ENCODE measurements at places on chromosomes 4 and X.

DNA sequence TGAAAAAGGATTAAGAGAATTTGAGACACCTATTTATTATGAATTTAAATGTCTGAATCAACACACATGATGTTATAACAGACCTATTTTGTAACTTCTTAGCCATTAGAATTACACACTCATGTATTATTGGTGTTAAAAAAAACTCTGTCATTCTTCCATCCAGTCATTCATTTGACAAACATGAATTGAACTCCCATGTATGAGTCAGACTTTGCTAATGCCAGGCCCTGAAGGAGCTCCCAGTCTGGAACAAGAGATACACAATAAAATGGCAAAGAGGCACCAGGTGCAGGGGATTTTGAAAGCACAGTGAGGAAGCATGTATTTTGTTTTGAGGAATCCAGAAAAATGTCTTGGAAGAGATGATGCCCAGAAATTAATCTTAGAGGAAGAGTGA lies 87.7 kb upstream of the EFHC2 start:
- DNase-seq, result no peak
- no peaks in the 10 kb centered on the region for H3K36me3 ChIP-seq
- H3K4me3 ChIP-seq, result no peak overlapping the region
- no peak overlapping the region for H3K27ac ChIP-seq
- H3K4me1 ChIP-seq, result no peaks in the 10 kb centered on the region

DNA sequence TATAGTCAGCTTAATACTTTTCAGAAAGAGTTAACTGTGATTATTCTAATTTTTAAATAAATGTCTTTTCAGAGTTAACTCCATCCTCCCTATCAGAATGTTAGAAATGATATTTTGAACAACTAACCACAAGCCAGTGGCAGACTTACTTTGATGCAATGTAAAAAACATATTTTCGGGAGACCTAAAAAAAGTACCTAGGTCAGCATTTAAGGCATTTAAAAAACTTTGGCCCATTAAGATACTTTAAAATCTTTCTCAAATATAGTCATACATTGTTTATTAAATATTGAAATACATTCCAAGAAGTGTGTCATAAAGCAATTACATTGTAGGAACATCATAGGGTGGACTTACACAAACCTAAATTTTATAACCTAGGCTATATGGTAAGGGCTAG lies 426.1 kb downstream of the PABPC4L start:
- DNase-seq, result no peak
- H3K36me3 ChIP-seq, result no peaks in the 10 kb centered on the region
- no peaks in the 10 kb centered on the region for H3K27me3 ChIP-seq
- H3K4me3 ChIP-seq, result no peak overlapping the region
- H3K4me1 ChIP-seq, result no peaks in the 10 kb centered on the region
- H3K27ac ChIP-seq, result no peak overlapping the region

DNA sequence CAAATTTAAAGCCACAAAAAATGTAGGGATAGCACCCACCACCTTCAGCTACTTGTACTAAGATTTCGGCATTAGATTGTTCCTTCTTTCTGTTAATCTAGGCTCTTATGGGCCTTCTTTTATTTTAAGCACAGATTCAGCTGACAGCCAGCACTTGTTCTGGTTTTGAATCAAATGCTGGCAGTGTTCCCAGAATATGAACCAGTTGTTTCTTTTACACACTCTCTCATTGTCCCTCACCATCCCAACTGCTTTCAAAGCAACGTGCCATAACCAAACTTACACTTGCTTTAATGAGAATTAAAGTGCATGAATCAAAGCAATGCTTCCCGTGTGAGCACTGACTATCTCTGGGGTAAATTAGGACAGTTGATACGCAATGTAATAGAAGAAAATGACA lies 744.5 kb upstream of the FAM241A start:
- no peak overlapping the region for H3K27ac ChIP-seq
- no peaks in the 10 kb centered on the region for H3K36me3 ChIP-seq
- H3K4me1 ChIP-seq, result no peaks in the 10 kb centered on the region
- DNase-seq, result no peak
- H3K4me3 ChIP-seq, result no peak overlapping the region

DNA sequence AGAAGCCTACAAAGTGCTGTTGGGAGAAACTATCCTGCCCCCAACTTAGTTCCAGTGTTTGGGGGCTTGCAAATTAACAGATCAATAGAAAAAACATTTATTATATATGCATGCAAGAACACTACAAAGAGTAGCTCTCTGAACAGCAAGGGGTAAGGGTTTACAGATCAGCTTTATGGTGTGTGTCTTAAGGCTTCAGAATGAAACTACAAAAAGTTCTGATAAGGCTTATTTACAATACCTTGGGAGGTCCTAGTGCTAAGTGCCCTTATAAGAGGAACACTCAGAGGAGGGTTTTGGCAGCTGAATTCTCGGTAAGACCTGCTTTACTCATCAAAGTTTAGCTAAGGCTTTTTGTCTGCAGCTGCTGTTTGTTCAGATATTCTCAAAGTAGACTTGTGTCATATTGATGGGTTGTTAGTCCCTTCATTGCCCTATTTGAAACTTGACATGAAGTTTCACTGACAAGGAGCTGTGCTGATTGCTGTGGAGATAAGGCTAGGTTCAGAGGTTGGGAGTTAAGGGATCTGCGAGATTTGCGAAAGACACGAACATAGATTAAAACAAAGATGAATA lies 7.7 kb downstream of the ERVMER34-1 start:
- peaks cover 10% of the 10 kb centered on the region for H3K27me3 ChIP-seq
- H3K4me1 ChIP-seq, result no peaks in the 10 kb centered on the region
- H3K27ac ChIP-seq, result no peak overlapping the region
- H3K36me3 ChIP-seq, result no peaks in the 10 kb centered on the region
- DNase-seq, result no peak

- H3K36me3 ChIP-seq, result no peaks in the 10 kb centered on the region
- peak within 1 kb of the TSS; percentile 85 for H3K4me3 ChIP-seq
- peaks cover 17% of the 10 kb centered on the region for H3K4me1 ChIP-seq
- DNase-seq, result no peak
Observed at GRCh38 chrX:10620121-10620699, at the start of gene MID1. TSS of gene MID1 (minus strand) at chrX:10620585. CDS start at chrX:10567547, 53,038 bp downstream.

GRCh38 chrX:11462648-11463047 lies 169.4 kb downstream of the AMELX start:
- no peaks in the 10 kb centered on the region for H3K36me3 ChIP-seq
- no peak overlapping the region for H3K4me3 ChIP-seq
- H3K27ac ChIP-seq, result no peak overlapping the region
- H3K27me3 ChIP-seq, result peaks cover 19% of the 10 kb centered on the region

DNA sequence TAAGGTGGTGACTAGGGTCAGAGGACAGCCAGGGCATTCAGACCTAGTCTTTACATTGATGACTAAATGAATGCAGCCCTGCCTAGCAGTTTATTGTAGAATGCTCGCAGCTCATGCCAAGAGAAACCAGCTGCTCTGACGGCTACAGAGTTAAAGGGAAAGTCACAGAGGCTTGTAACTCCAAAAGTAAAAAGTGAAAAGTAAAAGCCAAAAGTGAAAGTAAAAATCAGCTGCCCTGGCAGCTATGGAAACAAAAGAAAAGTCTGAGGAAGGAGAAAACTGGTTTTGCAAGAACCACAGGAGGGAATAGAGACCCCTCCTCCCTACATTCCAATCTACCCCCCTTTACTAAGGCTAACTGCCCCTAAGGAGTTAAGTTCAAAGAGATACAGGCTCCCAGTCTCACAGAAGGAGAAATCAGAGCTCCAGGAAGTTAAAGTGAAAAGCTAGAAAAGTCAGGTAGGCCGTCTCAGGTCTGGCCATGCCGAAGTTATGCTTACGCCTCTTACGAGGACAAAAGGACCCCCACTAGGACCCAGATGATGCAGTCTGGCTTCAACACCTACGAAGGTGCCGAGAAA lies 6.0 kb downstream of the GAGE10 start:
- H3K27ac ChIP-seq, result peak overlapping the region; percentile 84
- H3K27me3 ChIP-seq, result no peaks in the 10 kb centered on the region
- H3K36me3 ChIP-seq, result peaks cover 3% of the 10 kb centered on the region
- no peak for DNase-seq
